ENCODE measurements at places on chromosomes 6 and 20. TPM values are rescaled to one million over a fixed set of nuclear protein-coding genes. Genes with fewer than 3 reads are reported as not detected.

The GSTA1 gene
- 0.15 TPM for total RNA-seq

The LSM2 gene
- 16.6 TPM for total RNA-seq

The GRIK2 gene
- total RNA-seq, result 0.40 TPM

The CNBD2 gene
- total RNA-seq, result 1.2 TPM

The LRFN2 gene
- not detected for total RNA-seq

The OPRM1 gene
- not detected for total RNA-seq

The TRERF1 gene
- total RNA-seq, result 0.35 TPM

The CHRNA4 gene
- total RNA-seq, result not detected

The IL17A gene
- total RNA-seq, result not detected

The RWDD1 gene
- 23.4 TPM for total RNA-seq

The CLPSL1 gene
- not detected for total RNA-seq

The MLN gene
- not detected for total RNA-seq

The PPP1R11 gene
- total RNA-seq, result 22.0 TPM

Measured in renal cortical epithelial cell (primary cell).